Mammary epithelial cell (primary cell): ENCODE measurements at places on chromosomes 6 and 20. TPM values are rescaled to one million over a fixed set of nuclear protein-coding genes. Genes with fewer than 3 reads are reported as not detected.

DNA sequence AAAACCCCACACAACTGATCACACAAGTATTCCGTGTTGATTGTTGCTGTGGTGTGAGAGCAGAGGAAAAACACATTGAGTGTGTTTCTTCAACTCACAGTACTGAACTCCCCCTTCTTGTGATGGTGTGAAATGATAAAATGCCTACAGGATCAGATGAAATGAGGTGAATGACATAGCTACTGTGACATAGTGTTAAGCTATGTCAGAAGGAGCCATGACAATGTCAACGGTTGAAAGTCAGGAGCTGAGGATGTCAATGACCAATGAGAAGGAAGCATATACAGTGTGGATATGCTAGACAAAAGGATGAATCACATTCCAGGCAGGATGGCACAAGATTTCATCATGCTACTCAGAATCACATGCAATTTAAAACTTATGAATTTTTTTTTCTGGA, 38.8 kb downstream of the WASF1 start:
- peak; percentile 65 for DNase-seq

DNA sequence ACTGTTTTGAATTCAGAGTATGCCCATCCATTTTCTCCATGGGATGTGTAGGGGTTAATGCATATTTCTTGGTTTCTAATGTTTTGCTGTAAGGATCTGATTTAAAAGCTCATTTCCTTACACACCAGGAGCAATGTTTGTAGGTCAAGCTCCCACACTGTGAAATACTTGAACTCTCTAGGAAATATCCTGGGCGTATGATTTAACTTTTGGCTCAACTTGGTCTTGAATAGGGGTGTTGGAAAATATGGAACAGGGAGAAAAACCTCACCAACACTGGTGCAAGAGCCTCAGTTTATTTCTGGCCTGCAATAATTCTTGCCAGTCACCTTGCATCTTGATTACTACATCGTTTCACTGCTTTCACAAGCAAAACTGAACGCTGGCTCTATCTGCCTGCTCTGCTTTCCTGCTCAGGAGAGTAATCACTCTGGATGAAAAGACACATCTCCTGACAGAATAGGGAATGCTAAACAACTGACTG, 25.1 kb upstream of the RFPL4B start:
- DNase-seq = no peak

- DNase-seq = peak; percentile 71
Measured at GRCh38 chr6:39411465-39411864, 89.0 kb upstream of the KCNK16 start.

- peak; percentile 61 for DNase-seq
Measured at GRCh38 chr20:4090756-4091489, 75.6 kb upstream of the RNF24 start.

DNA sequence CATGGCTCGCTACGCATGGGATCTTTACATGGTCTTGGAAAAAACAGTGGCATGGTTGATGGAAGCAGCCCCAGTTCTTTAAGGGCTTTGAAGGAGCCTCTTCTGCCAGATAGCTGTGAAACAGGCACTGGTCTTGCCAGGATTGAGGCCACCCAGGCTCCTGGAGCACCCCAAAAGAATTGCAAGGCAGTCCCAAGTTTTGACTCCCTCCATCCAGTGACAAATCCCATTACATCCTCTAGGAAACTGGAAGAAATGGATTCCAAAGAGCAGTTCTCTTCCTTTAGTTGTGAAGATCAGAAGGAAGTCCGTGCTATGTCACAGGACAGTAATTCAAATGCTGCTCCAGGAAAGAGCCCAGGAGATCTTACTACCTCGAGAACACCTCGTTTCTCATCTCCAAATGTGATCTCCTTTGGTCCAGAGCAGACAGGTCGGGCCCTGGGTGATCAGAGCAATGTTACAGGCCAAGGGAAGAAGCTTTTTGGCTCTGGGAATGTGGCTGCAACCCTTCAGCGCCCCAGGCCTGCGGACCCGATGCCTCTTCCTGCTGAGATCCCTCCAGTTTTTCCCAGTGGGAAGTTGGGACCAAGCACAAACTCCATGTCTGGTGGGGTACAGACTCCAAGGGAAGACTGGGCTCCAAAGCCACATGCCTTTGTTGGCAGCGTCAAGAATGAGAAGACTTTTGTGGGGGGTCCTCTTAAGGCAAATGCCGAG, 78.2 kb downstream of the ASXL1 start:
- no peak for DNase-seq

TMEM239 gene
- not detected for polyA plus RNA-seq

DNA sequence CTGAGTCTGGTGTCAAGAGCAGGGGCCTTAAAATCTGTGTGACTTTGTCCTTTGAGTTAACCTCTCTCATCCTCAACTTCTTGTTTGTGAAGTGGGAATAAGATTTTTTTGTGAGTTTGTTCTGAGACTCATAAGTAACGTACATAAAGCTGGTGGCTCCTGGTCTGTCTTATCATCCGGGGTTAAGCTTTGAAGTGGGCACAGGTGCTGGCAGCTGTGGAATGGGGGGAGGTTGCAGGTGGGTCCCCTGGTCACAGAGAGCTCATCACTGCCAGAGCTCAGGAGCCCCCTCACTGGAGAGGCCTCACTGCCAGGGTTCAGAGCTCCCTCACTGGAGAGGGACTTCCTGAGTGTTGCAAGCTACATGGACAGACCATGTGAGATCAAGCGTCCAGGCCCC, 174.1 kb downstream of the NRN1 start:
- no peak for DNase-seq

DNA sequence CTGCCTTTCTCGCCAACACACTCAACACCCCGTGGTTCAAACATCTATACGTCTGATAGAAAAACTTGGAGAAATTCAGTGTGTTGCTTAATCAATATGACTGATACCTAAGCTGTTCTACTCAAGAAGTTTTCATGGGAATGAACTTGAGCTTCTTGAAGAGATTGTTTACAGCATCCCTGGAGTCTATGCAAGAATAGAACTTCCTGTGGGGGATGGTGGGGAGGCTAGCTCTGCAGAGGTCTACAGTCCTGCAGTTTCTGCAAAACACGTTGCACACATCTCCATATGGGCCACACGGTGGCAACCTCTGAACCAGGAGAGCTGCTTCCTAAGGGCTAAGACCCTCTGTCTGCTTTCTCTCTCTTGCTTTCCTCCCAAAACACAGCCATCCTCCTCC, 32.7 kb upstream of the FANCE start:
- no peak for DNase-seq

VARS1 gene
- 51.9 TPM for polyA plus RNA-seq

GRCh38 chr20:40582531-40582930, 106.5 kb downstream of the MAFB start:
- DNase-seq = no peak

GRCh38 chr6:142376800-142377496, 75.1 kb downstream of the ADGRG6 start:
- peak; percentile 84 for DNase-seq

GRCh38 chr6:158628542-158628941, 16.0 kb downstream of the DYNLT1 start:
- DNase-seq = no peak

GRCh38 chr6:157238346-157238745, 85.0 kb downstream of the TMEM242 start:
- DNase-seq = no peak

DNA sequence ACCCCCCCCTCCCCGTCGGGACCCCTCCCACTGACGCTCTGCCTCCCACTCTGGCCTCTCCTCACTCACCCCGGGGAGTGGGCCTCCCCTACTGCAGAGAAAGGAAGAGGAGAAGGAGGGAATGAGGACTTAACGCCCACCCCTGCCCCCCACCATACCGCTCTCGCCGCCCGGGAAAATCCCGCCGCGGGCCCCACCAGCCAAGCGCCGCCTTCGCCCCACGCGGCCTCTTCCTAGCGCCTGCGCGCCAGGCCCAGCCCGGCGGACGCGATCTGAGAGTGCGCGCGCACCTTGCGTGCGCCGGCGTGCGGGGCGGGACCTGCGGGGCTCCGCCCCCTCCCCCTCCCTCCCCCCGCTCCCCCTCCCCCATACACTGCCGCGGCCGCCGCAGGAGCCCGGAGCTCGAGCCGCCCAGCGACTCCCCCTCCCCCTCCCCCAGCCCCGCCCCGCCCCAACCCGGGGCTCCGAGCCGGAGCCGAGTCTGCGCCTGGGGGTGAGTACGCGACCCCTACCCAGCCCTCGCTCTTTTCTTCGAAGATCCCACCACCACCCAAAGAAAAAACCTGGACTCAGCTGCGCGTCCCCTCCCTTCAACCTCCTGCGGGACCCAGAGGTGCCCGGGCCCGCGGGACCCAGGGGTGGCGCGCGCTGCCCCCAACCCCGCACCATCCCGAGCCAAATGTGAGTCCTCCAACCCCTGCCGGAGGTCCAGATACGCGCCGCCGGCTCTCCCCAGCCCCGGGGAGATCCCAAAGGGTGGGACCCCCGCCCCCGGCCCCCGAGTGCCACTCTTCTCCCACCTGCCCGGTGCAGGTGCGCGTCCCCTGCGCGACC, at the start of the genes MRPL14 and TMEM63B:
Gene MRPL14, minus strand, starts transcription at position 267 of the 834 bp plus-strand sequence. CDS start 10,841 bp downstream, outside the sequence.
Gene TMEM63B, plus strand, starts transcription at position 369 of the 834 bp plus-strand sequence. CDS start 7,031 bp downstream, outside the sequence.
- peak; percentile 84 for DNase-seq

DNA sequence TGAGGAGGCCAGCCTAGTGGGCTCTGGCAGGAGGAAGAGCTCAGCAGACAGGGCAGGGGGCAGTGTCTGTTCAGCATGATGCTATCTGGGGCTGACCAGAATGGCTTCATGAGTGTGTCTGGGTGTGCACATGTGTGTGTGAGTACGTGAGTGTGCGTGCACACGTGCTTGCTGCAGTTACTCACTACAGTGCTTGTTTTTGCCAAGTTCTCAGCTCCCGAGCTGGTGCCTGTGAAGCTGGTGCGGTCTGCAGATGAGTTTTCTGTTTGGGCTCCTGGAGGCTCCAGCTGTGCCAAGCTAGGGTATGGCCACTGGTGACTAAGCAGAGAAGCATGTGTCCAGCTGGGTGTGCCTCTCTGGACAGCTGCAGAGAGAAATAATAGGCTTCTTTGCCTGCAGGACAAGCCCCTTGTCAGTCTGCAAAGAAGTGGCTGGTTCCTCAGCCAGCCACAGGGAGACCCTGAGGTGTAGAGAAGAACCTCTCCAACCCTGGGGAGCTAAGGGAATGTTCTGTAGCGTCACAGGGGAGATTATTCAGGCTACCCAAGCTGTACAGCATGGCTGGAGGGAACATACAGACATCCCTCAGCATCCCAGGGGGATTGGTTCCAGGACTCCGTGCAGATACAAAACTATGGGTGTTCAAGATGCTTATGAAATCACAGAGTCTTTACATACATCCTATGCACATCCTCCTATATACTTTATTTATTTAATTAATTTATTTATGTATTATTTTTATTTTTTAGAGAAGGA, 40.2 kb upstream of the FAM50B start:
- peak; percentile 90 for DNase-seq

DNA sequence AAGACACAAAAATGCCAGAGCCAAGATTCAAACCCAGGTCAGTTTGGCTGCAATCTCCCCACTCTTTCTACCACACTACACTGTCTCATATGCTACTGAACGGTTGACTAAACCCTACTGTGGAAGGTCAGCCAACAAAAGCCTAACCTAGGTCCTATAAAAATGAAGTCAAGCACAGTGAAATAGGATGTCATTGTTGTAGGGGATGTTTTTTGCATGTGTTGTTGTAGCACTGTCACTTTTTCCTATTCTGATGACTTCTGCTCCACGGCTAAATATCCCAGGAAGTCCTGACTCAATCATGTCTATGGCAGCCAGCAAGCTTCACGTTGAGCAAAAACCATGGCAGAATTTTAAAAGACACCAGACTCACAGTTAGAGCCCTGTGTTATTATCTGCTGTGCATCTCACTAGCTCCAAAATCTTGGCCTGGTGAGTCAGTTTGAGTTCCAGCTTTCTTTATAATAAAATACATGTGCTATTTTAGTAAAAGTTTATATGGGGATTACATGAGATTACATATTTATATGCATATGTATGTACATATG, 322.1 kb upstream of the NT5E start:
- no peak for DNase-seq

DNA sequence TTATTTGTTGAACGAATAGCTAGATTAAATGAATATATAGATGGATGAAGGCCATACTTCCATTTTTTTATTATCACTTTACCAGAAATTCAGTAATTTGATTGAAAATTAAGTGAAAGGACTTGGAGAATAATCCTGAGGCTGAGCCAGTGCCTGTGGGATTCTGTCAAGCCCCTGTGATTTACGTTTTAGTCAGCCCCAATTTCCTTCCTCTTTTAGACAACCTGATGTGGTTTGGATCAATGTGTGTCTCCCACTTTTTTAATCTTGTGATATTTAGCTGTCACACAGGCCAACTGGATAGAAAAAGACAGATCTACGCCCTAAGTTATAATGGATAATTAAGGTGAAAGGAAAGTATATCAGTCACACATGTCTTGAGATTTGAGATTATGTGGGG, 188.8 kb downstream of the EDN1 start:
- no peak for DNase-seq

DNA sequence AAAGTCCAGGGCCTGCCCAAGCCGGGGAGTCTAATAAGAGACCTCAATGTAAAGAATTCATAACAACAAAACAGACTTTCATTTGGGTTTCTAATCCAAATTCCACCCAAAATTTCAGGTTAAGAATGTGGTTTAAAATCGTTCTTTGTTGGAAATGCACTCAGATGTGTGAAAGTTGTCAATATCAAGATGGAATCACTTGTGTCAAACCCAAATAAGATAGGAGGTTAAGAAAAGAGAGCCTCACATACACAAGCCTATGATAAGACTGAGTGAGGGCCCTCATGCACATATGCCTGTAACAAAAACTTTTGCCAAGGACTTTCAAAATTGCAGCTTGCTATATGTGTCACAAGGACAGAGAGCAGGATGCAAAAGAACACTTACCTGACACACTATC, 145.7 kb downstream of the HACE1 start:
- DNase-seq = no peak

- DNase-seq = no peak
Measured at GRCh38 chr6:3648724-3649123, 102.8 kb downstream of the PXDC1 start.

DNA sequence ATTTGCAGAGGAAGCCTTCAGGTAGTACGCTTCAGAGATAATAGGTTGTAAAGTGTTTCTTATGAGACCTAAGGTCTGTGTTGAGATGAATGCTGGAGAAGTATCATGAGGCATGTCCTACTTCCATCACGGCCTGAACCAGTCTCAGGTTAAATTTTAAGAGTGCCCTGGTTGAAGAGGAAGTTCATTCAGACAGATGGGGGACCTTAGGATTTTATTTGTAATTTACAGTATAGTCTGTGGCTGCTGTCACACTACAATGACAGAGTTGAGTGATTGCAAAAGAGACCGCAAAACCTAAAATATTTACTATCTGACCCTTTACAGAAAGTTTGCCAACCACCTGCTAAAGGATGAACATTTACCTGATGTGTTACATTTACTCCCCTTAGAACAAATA, 70.9 kb downstream of the UST start:
- no peak for DNase-seq

GRCh38 chr6:118333772-118334171, 214.3 kb upstream of the PLN start:
- DNase-seq = no peak

DNA sequence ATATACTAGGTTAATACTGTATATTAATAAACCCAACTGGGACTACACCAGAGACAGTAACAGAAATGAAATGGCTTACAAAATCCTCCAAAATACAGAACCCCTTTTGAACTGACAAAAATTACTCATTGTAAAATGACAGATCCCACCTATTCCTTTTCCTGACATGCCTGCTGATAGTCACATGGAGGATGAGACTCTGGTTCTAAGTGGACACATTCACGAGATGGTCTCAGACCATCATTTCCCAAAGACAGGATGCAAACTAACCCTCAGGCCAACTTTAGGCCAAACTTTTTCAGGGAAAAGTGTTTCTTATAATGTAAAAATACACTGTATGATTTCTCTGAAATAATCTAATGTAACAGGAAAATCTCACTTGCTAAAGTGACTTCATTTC, 22.5 kb downstream of the TBC1D7 start:
- DNase-seq = no peak

- peak; percentile 17 for DNase-seq
Measured at GRCh38 chr6:97059473-97059872, 134.9 kb downstream of the KLHL32 start.

- no peak for DNase-seq
Measured at GRCh38 chr6:27755768-27756167, 156.4 kb downstream of the OR2B2 start.
